Renal cortex interstitium (tissue), 15 donors: ENCODE measurements at places on chromosomes 7 and 10. TPM values are rescaled to one million over a fixed set of nuclear protein-coding genes. Genes with fewer than 3 reads are reported as not detected.

DNA sequence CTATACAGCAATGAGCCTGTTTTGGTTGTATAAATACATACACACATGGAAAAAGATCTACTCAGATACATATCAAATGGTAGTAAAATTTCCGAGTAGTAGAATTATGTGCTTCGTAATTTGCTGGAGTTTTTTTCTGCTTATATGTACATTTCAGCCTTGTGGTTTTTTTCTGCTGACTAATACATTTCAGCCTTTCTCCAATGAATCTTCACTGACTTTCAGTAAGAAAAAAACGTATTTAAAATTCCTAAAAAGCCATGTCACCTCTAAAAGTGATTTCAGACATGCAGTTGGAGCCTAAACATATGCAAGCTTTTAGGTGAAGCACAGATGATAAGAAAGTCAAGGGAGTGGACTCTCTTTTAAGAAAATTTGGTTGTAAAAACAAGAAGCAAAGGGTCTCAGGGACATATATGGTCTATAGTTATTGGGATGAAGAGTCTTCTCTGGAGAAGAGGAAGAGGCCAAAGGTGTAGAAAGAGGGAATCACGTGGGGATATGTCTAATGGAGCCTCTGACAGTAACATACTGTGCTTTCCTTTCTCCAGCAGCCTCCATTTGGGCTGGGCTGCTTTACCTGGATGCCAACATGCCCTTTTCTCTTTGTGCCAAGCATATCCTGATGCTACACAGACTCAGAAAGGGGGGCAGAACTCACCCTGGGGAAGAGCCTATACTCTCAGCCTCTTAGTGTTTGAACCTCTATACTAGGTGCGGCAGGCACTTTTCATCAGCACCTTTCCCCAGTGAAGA is 2.4 kb downstream of the AMPH start:
- DNase-seq, result no peak

GRCh38 chr10:70197235-70197945 is 27.1 kb upstream of the SAR1A start:
- no peak for DNase-seq

DNA sequence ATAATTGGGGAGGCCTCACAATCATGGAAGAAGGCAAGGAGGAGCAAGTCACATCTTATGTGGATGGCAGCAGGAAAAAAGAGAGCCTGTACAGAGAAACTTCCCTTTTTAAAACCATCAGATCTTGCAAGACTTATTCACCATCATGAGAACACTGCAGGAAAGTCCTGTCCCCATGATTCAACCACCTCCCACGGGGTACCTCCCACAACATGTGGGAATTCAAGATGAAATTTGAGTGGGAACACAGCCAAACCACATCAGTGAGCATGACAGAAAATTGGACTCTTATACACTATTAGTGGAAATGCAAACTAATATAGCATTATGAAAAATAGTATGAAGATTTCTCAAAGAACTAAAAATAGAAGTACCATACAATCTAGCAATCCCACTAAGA is 271.2 kb downstream of the MAGI2 start:
- no peak for DNase-seq

GRCh38 chr7:129054438-129055293 is at the start of gene TNPO3:
Gene TNPO3 (minus strand): TSS chr7:129055111. CDS start chr7:129054770, 341 bp downstream.
- DNase-seq, result peak; percentile 89

- DNase-seq, result no peak
Observed at GRCh38 chr10:71920540-71921323, 43.5 kb upstream of the CHST3 start.

Gene PKD2L1
- polyA plus RNA-seq, result 0.08 TPM
